ENCODE measurements at places on chromosomes 1 and 21.
A peak's percentile ranks its signal among the peaks of the same experiment; 100 is the strongest.

DNA sequence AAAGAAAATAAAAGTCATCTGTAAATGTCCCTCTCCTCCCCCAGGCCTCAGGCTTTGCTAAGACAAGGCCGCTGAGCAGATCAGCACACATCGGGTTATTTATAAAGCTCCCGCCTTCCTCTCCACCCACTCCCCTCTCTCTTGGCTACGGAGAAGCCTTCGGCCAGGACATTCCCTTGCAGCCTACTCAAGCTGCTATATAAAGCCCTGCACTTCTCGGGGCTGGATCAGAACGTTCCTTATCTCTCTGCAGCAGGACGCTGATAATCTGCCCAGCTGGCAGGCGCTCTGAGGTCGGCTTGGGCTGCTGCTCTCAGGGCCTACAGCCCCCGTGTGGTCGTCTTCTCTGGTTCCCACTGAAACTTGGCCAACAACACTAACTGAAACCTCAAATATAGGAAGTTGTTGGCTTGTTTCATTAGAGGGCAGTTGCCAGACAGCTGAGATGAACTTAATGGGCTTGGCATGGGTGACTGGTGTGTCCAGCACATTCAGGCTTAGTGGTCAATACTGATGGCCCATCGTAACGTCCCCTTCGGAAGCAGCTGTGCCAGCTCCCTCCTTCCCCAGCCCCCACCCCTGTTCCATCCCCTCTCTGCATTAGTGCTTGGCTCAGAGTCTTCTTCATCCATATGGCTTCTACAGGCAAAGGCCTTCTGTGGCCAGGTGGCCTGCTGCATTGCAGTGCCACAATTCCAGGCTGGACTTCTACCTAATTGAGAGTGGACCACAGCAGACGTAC is 64.6 kb downstream of the IER5 start:
- DNase-seq, result peak; percentile 14

DNA sequence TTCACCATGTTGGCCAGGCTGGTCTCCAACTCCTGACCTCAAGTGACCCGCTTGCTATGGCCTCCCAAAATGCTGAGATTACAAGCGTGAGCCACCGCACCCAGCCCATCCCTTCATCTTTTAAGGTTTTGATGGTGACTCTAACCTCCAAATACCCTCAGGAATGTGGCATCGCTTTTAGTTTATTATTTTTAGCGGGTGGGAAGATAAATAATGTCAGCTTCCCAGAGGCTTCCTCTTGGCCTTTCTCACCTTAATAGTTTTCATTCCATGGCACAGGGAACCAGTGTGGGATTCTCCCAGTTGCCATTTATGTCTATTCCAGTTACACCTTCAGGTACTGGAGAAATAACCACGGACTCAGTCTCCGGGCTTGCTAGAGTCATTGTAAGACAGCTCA is 92.1 kb upstream of the LRRN2 start:
- DNase-seq, result no peak

GRCh38 chr21:28375708-28376385 is 616.8 kb downstream of the LTN1 start:
- DNase-seq, result no peak

GRCh38 chr21:41477641-41478318 is 30.2 kb downstream of the TMPRSS2 start:
- DNase-seq, result no peak

- no peak for DNase-seq
These were observed 995 bp downstream of the CACYBP start for GRCh38 chr1:175000697-175001187.
